GM04503 (cell line): ENCODE measurements at places on chromosomes 12 and 14.

DNA sequence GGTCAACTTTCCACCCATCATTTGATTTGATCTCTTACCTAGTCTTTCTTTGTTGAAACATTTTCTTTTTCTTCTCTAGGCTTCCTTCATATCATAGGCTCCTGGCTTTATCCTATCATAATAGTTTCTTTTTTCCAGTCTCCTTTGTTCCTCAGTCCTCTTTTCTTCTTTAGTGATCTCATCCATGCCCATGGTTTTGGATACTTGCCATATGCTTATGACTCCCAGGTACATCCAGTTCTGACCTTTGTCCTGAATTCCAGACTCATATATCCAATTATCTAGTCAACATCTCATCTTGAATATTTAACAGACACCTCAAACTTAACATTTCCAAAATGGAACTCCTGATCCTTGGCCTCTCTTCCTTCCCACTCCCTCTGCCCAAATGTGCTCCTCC, 36.1 kb upstream of the KRAS start:
- DNase-seq, result no peak

- no peak for DNase-seq
Measured at GRCh38 chr12:66074561-66074960, 56.0 kb downstream of the LLPH start.

GRCh38 chr12:3267690-3268089, 190.5 kb downstream of the TSPAN9 start:
- no peak for DNase-seq

DNA sequence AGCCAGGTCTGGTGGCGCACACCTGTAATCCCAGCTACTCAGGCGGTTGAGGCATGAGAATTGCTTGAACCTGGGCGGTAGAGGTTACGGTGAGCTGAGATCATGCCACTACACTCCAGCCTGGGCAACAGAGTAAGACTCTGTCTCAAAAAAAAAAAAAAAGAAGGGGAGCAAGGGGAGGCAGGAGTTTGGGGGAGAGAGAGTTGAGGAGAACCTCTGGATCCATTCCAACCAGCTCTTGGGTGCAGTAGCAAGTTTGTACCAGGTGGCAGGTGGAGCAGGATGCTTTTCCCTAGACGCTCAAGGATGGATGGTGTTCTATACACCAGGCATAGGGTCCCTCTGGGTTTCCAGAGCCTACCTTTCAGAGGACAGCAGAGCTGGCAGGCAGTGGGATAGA, 1.9 kb downstream of the NFE2 start:
- DNase-seq, result no peak

- peak; percentile 99 for DNase-seq
Measured at GRCh38 chr12:124917135-124917840, 2.8 kb upstream of the UBC start.

GRCh38 chr12:106197906-106198623, 49.8 kb downstream of the CKAP4 start:
- peak; percentile 68 for DNase-seq

GRCh38 chr12:31872831-31873604, 86.2 kb upstream of the RESF1 start:
- no peak for DNase-seq

DNA sequence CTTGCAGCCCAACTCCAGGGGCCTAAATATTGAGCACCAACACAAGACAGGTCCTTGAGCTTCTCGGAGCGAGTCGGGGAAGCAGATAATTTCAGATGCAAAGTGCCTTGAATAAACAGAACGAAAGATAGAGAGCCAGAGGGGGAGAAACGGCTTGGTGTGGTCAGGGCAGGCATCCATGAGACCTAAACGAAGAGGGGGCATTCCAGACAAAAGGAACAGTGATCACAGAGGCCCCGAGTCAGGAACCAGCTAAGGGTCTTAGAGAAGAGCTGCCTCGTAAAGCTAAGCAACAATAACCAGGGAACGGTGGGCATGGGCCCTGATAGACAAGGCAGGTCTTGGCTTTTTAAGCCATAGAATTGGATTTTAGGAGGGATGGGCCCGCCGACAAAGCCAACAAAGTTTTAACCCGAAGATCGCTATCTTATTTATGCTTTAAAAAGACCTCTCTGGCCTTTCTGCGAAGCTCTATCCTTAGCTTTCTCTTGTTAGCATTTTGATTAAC, 421 bp upstream of the ACADS start:
- DNase-seq, result no peak

DNA sequence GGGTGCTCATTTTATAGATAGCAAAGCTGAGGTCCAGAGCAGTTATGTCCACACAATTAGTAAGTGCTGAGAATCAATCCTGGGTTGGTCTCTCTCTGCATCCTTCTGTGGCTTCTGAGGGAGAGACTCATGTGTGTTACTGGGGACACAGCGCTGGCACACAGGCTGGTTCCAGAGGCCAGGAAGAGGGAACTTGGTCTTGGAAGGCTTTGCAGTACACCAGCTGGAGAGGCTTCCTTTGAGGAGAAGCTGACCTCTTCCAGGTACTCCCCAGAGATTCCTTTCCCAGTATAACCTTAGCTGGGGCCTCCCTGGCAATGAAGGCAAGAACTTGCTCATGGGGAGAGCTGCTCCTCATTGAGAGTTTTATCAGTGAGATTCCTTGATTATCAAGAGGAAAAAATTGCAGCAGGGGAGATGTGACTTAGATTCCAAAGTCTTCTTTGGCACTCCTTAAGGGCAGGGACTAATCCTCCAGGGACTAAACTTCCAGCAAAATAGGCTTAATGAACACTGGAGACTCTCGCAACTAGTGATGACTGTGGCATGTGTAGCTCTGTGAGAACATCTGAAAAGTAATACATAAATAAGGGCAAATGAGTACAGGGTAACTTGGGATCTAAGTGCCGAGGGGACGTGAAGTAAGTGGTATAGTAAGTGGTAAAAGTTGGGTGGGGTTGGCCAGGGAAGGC, 13.9 kb upstream of the KRT80 start:
- no peak for DNase-seq

GRCh38 chr12:54251667-54252284, 28.1 kb downstream of the CBX5 start:
- no peak for DNase-seq

DNA sequence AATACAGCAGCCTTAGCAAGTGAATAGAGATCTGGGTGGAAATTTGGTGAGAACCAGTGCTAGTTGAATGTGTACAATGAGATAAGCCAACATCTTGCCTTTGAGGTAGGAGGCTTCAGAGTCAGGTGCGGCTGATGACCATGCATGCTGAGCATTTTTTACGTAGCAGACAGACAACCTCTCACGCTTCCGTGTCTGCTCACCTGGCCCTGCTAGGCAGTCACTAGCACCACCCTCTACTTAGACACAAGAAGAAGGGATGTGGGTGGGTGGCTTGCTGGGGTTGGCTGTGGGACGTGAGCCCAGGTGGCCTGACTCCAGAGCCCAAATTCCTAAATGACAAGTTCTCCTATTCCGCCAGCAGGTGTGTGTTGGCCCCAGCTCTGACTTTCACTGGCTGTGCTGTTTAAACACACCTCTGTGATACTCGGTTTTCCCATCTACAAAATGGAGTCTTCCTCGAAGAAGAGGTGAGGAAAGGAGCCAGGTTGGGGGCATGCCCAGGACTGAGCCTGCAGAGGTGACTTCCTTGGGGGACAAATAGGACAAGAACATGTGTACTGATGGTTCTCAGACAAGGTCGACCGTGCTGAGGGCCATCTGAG, 57.8 kb upstream of the BCL11B start:
- no peak for DNase-seq

- peak; percentile 75 for DNase-seq
Measured at GRCh38 chr12:65308601-65309071, 30.2 kb downstream of the MSRB3 start.

- no peak for DNase-seq
Measured at GRCh38 chr14:102859911-102860310, 62.6 kb upstream of the AMN start.

- DNase-seq, result no peak
Measured at GRCh38 chr14:91599994-91600393, 89.9 kb upstream of the PPP4R3A start.

GRCh38 chr14:54674046-54674741, 107.3 kb downstream of the SAMD4A start:
- no peak for DNase-seq

GRCh38 chr14:99952039-99952438, 113.2 kb upstream of the EVL start:
- no peak for DNase-seq

- DNase-seq, result no peak
Measured at GRCh38 chr14:102507081-102507856, 2.3 kb downstream of the ANKRD9 start.

DNA sequence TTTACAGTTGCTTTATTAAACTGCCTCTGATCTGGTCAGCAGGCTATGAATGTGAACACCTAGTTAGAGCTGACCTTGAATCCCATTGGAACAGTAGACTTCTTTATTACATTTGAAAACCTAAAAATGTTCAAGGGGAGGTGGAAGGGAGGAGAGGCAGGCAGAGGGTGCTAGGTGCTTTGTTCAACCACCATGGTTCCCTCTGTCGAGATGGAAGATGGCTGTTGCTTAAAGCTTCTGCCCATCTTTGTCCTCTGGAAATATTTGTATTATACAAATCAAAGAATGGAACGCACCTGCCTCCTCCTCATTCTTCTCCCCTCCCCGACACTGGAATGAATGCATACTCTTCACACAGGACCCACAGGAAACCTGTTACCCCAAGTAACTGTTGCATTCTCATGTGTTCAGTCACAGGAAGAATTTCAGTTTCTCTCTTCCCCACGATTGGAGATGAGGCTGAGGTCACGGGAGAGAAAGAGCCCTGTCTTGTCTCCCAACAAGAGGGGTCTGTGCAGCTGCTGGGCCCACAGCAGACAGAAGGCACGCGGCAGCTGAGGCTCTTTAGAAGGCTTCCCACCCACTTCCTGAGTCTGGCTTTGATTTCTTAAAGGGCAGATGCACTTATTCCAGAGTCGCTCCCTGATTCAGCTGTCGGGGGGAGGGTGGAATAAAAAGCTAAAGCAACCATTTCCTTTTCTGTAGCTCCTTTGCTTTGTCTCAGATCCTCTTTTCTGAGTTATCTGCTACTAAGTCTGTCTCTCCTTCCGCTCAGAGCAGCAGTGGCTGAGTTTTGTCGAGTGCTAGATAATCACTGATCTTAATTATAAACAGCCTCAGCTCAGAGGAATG, 217.9 kb upstream of the BTG1 start:
- no peak for DNase-seq

DNA sequence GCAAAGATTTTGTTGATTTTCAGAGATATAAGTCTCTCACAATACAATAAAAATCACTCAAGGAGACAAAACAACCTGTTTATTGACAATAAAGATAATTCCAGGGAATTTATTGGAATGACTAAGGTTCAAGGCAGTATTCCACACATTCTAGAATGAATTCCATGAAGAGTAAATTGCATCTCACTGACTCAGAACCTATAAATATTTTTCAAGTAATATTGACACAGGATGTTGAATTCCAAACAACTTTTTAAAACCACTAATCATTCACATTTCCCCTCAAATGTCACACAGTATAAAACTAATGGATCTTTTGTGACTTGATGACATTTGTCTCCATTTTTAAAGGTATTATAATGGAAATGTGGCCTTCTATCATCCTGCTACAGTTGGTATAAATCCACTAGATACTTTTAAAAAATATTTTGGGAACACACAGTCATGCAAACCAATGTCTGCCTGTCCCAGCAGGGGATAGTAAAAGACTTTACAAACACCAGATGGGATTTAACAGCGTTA, 42.1 kb upstream of the LGR5 start:
- peak; percentile 66 for DNase-seq

DNA sequence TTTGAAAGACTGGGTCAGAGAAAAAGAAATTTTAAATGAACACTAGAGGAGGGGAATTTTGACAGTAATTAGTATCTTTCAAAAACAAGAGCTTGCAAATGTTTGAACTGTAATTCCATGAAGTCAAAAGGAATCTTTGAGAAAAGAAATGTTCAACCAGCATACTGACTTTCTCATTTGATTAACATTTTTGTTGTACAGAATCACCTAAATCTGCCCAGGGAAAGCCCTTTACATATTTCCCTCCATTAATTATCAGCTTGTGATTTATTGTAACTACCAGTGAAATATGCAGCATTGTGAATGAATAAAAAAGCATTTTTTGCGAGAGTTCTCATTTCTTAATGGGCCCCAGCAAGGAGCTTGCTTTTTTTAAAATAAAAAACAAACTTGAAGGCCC, 61.2 kb upstream of the CCDC91 start:
- no peak for DNase-seq

DNA sequence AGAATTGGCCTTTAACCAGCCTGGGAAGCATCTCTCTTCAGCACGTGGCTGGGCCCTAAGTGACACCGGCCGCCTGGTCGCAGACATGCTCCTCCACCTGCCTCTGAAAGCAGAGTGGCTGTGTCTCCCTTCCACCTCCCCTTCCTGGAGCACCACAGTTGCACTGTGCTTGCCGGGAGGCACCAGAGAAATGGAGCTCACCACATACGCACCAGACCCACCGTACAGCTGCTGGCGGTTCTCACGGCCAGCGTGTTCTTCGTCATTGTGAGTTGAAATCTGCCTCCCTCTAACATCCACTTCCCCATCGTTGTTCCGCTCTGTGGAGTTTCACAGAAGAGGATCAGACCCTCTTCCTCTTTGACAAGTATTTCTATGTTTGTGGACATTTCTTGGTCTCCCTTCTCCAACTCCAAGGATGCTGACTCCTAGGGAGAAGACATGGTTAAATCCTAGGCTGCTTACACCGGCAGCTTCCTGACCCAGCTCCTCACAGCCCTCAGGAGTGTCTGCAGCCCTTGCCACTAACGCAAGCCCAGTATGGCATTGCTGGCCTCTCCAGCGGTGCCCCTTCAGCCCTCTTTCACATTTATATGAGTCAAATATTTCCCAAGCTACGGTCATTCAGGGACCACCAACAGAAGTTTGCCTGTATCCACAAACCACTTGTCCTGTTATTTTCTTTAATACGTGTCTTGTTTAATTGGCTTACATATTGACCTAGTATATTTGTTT, 11.5 kb upstream of the KRT5 start:
- no peak for DNase-seq

DNA sequence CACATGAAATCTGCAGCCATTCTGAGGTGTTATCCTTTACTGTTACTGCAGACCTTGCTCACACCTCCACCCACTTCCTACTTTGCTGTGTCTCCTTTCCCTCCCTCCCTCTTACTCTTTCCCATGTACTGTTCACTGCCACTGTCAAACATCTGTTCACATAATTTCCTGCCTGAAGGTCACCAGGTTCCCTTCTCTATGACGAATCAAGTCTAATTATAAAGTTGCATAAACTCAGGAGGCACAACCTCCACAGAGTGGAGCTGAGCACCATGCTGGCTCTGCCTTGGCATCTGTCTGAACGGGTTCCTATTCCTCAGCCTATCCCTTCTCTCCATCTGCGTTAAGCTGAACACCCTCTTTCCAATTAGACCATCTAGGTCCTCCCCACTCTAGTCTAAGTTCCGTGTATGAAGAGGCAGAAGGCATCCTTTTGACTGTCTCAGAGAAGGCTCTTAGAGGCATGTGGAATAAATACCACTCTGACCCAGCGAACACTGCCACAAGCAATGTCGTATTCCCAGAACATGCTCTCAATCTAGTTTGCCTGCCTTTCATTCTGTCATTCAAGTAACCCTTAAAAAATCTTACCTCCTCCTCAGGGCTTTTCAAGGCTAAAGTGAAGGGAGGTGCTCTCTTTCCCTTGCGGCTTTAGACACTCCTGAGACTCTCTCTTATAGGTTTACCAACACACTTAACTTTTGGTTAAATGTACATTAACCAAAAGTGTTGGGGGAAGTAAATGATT, 48.7 kb downstream of the ACADS start:
- DNase-seq, result no peak

- DNase-seq, result peak; percentile 4
Measured at GRCh38 chr12:8860165-8860961, 37.9 kb downstream of the A2ML1 start.
